ENCODE measurements at places on chromosomes 2 and 18.

- DNase-seq = no peak
Measured at GRCh38 chr2:135152361-135152760, 100.3 kb downstream of the RAB3GAP1 start.

- no peak for DNase-seq
Measured at GRCh38 chr2:207828361-207829057, 58.8 kb upstream of the FZD5 start.

DNA sequence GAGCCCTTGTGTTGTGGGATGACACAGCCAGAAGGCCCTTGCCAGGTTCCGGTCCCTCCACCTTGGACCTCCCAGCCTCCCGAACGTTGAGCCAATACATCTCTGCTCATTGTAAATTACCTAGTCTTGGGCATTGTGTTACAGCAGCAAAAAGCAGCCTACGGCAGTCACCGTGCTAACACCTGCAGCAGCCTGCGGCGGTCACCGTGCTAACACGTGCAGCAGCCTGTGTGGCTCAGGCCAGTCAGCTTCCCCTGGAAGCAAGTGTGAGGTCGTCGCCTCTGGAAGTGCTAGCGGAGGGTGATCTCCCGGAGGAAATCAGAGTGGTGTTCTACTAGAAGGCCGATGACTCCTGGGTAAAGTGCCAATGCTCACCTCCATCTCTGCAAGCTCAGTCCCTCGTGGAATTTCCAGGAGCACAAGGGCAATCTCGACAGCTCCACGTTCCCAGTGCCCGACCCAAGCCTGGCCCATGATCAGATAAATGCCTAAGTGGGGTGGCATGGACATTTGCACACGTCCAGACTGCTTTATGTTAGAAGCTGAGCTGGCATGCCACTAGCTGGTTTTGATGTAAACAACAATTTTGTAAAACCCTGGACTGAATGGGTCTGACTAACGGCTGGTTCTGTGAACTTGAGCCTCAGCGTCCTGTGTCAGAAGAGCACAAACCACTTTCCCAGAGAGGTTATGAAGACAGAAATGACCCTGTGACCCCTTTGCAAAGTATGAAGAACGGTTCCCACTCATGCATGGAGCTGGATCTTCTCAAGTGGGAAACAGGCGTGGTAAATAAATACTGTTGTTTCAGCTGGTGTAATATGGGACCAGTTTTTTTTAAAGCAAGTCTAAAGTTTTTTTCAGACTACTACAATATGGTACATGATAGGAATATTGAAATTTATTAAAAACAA is 11.4 kb upstream of the CNDP1 start:
- no peak for DNase-seq

GRCh38 chr2:128413718-128414341 is 95.2 kb upstream of the HS6ST1 start:
- DNase-seq = no peak

DNA sequence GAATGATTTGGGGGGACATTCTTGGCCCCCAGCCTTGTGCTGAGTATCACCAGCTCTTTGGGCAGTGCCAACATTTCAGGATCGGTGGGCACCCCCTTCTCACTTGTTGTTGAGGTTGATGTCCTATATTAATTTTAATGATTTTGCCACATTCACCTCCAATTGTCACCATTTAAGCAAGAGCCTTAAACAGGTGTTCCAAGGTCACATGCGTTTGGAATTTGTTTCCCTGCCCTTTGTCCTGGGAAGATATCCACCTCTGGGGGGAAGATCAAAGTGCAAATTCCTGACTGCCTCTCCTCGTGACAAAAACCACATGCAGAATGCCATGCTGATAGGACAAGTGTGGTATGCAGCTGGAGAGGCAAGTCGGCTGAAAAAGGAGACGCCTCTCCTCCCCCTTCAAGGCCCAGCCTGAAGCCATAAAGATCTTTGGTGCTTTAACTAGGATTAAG is 72.5 kb upstream of the ID2 start:
- DNase-seq = no peak

- DNase-seq = no peak
Measured at GRCh38 chr2:96117701-96118588, 1.6 kb upstream of the ADRA2B start.

- DNase-seq = no peak
Measured at GRCh38 chr2:172905937-172906811, 169.5 kb upstream of the MAP3K20 start.

GRCh38 chr18:326846-327245 is 59.0 kb upstream of the THOC1 start:
- DNase-seq = no peak

- DNase-seq = no peak
Measured at GRCh38 chr2:37558623-37559022, 112.8 kb downstream of the CDC42EP3 start.

Data from activated CD4-positive, alpha-beta T cell treated with anti-CD3 and anti-CD28 coated beads, Interleukin-2, amount 50 U/mL, for 1 hour (primary cell).